GM23248 (cell line): ENCODE measurements at places on chromosomes 1 and 21.

DNA sequence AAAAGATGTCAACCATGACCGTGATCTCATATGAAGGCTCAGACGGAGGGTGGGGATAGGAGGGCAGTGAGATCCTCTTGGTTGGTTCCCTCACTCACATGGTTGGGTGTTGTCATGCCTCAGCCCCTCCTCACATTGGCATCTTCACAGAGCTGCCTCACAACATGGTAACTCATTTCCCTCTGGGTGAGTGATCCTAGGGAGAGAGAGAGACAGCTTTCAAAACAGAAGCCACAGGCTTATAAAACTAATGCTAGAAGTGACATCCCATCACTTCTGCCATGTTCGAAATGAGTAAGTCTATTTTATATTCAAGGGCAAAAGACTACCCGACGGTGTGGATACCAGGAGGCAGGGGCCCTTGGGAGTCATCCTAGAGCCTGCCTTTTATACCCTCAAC is 145.5 kb downstream of the SPATA17 start:
- no peak overlapping the region for H3K27ac ChIP-seq
- DNase-seq, result no peak

GRCh38 chr1:8145545-8146202 is 119.6 kb upstream of the ERRFI1 start:
- H3K27ac ChIP-seq, result no peak overlapping the region
- no peaks in the 10 kb centered on the region for H3K36me3 ChIP-seq
- no peak overlapping the region for H3K4me3 ChIP-seq
- no peaks in the 10 kb centered on the region for H3K27me3 ChIP-seq

GRCh38 chr1:20430355-20431175 is 55.4 kb downstream of the CAMK2N1 start:
- H3K4me3 ChIP-seq, result no peak overlapping the region
- H3K4me1 ChIP-seq, result peaks cover 11% of the 10 kb centered on the region
- H3K27ac ChIP-seq, result no peak overlapping the region
- H3K36me3 ChIP-seq, result no peaks in the 10 kb centered on the region
- peak; percentile 46 for DNase-seq
- 0 out of 2 replicates have a peak, but pooled peaks cover 4% of the 10 kb centered on the region for H3K27me3 ChIP-seq

GRCh38 chr1:206486995-206487788 is 16.9 kb downstream of the IKBKE start:
- H3K4me1 ChIP-seq, result no peaks in the 10 kb centered on the region
- peaks cover 14% of the 10 kb centered on the region; the same call in 1 of the 2 replicates for H3K36me3 ChIP-seq
- H3K27me3 ChIP-seq, result no peaks in the 10 kb centered on the region

DNA sequence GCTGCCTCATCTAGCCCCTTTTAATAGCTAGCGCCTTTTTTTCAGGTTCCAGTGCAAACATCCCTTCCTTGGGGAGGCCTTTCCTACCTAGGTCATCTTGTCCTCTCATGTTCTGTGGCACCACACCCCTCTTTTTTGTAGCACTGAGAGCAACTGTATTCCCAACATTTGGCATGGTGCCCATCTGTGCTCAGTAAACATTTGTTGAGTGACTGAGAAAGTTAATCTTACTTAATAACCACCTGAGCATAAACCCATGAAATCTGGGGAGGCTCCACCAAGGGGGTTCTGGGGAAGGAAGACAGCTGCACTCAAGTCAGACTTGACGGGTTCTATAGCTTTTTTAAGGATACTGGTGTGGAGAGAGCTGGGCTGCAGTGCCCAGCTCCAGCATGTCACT is 90.0 kb downstream of the NOS1AP start:
- H3K36me3 ChIP-seq, result no peaks in the 10 kb centered on the region
- H3K27me3 ChIP-seq, result no peaks in the 10 kb centered on the region
- H3K4me1 ChIP-seq, result no peaks in the 10 kb centered on the region
- no peak for DNase-seq

- peaks cover 10% of the 10 kb centered on the region for H3K4me1 ChIP-seq
- no peak overlapping the region for H3K27ac ChIP-seq
- H3K4me3 ChIP-seq, result no peak overlapping the region
These were observed 204.6 kb downstream of the GABPA start for GRCh38 chr21:25939396-25939761.

- no peak overlapping the region for H3K4me3 ChIP-seq
- H3K27ac ChIP-seq, result peak overlapping the region; percentile 93
- DNase-seq, result peak; percentile 95
- no peaks in the 10 kb centered on the region for H3K27me3 ChIP-seq
- H3K36me3 ChIP-seq, result no peaks in the 10 kb centered on the region
These were observed 39.5 kb downstream of the EPHB2 start for GRCh38 chr1:22749919-22750684.

GRCh38 chr1:10950316-10951172 is 61.9 kb upstream of the TARDBP start:
- H3K27me3 ChIP-seq, result peaks cover 14% of the 10 kb centered on the region
- no peak overlapping the region for H3K27ac ChIP-seq
- no peaks in the 10 kb centered on the region for H3K4me1 ChIP-seq
- no peak overlapping the region for H3K4me3 ChIP-seq
- peak; percentile 26 for DNase-seq

- no peaks in the 10 kb centered on the region for H3K27me3 ChIP-seq
- peak; percentile 12 for DNase-seq
- H3K27ac ChIP-seq, result no peak overlapping the region
- no peaks in the 10 kb centered on the region for H3K36me3 ChIP-seq
These were observed 834.0 kb downstream of the USP25 start for GRCh38 chr21:16563795-16564194.

DNA sequence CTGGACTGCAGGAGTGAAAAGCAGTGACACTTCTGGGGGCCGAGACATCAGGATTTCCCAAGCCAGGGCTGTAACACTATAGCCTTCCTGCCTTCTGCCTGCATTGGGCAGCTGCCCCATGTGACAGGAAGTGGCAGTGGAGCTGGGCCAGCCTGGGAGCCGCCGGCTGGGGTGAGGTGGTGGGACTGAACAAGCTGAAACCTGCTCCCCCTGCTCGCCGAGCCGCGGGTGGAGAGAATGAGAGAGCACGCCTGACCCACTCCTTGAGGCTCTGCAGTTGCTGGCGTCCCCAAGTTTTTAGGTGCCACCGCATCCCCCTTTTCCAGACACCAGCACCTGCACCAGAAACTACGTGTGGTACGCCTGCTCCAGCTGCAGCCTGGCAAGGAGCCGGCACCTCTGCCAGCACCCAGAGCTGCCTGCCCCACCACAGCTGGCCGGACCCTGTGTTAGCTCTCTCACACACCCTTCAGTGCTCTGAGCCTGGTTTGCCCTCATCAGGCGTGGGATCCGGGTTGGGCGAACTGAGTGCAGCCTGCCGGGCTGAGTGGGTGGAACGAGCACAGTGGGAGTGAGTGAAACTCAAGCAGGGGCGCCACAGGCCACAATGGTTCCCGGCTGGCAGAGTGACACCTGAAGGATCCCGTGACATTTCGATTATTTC is 119.4 kb downstream of the AKT3 start:
- H3K27me3 ChIP-seq, result no peaks in the 10 kb centered on the region
- H3K36me3 ChIP-seq, result no peaks in the 10 kb centered on the region

DNA sequence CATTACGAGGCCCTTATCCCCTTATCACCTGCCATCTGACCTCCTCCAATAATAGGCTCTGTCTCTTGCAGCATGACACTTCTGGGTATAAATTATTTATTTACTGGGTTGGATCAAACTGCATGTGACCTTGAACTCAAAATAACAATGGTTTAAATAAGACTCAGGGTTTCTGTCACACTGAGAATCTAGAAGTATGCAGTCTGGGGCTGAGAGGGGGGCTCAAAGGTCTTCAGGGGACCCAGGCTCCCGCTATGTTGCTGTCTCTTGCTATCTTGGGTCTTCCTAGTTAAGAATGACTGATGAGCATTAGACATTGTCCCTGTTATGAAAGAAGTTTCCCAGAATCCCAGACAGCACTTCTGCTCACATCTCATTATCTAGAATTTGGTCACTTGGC is 133.5 kb downstream of the URB2 start:
- no peak for DNase-seq
- H3K4me3 ChIP-seq, result no peak overlapping the region
- H3K36me3 ChIP-seq, result no peaks in the 10 kb centered on the region
- H3K27ac ChIP-seq, result peak overlapping the region; percentile 78; the same call in 1 of the 2 replicates
- peaks cover 36% of the 10 kb centered on the region for H3K4me1 ChIP-seq

DNA sequence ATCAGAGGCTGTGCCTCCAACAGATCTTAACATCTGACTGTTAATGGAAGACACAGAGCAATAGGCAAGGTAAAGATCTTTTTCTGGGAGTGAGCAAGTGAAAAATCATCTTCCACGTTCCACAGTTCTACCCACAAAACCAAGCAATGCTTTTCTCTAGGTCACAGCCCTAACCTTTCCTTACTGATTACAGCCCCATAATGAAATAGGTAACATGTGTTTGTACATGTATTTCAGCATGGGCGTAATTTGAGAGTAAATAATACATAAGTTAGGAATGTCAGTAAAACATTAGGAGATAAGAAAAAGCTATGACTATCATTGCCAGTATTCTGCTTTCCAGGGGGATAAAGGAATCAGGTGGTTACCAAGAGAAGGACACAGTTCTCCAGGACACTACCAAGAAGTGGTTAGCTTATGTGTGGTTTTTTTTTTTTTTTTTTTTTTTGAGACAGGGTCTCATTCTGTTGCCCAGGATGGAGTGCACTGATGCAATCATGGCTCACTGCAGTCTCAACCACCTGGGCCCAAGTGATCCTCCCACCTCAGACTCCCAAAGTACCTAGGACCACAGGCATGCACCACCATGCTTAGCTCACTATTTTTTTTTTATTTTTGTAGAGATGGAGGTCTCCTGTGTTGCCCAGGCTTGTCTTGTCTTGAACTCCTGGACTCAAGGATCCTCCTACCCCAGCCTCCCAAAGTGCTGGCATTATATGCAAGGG is 72.0 kb downstream of the DAP3 start:
- no peak for DNase-seq
- no peaks in the 10 kb centered on the region for H3K27me3 ChIP-seq
- no peak overlapping the region for H3K27ac ChIP-seq
- H3K36me3 ChIP-seq, result peaks cover 37% of the 10 kb centered on the region
- H3K4me3 ChIP-seq, result no peak overlapping the region
- H3K4me1 ChIP-seq, result peaks cover 18% of the 10 kb centered on the region

- no peak overlapping the region for H3K27ac ChIP-seq
- no peaks in the 10 kb centered on the region for H3K4me1 ChIP-seq
- H3K27me3 ChIP-seq, result no peaks in the 10 kb centered on the region
These were observed 340.4 kb upstream of the VAMP3 start for GRCh38 chr1:7430691-7431090.

DNA sequence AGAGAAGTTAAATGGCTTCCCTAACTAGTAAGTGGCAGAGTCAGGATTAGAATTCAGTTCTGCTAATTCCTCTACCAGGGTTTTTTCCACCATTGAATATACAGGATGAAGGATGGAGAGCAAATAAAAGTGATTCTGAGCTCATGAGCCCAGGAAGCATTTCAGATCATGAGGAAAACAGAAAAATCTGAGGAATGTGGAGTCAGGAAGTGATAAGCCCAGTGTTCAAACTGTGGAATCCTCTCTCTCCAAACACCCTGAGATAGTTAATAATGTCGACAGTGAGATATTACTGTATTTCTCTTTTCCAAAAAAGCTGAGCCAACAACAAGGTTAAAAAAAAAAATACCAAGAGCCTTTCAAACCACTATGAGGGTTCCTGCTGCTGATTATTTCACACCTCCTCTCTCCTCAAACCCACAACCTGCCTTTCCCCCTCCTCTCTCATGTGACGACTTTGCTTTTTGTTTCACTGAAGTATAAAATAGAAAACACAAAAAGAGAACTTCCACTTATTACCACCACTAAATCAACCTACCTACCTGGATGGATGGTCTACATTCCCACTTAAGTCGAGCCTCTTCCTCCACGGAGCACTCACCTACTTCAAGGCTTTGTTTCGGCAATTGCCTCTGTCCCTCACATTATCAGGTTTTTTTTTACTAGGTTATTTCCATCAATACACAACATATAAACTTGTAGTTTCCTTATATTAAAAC is 8.9 kb downstream of the SLAMF1 start:
- no peak for DNase-seq
- H3K27me3 ChIP-seq, result no peaks in the 10 kb centered on the region
- H3K4me3 ChIP-seq, result no peak overlapping the region

DNA sequence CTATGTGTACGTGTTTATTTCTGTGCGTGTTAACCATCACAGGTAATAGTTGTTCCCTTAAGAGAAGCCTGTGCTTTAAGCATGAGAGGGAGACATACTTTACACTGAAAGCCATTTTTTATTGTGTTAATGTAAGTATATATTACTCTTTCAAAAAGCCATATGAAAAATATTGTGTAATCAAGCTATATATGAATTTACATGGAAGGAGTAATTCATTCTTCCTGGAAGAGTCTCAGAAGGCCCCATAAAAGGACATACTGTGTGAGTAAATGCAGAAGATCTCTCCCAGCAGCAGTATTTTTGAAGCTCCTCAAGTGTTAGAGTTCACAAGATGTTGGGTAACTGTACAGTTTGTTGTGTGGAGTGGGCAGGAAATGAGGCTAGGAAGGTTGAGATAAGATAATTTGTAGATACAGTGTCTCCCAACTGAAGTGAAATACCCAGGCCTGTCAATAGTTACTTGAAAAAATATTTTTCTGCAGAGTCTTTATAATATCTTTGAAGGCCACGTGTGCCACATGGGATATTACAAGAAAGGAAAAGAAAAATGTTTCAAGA is 138.3 kb downstream of the PTGER3 start:
- H3K4me1 ChIP-seq, result no peaks in the 10 kb centered on the region
- H3K4me3 ChIP-seq, result no peak overlapping the region
- no peaks in the 10 kb centered on the region for H3K36me3 ChIP-seq
- no peaks in the 10 kb centered on the region for H3K27me3 ChIP-seq
- no peak overlapping the region for H3K27ac ChIP-seq

- no peak overlapping the region for H3K4me3 ChIP-seq
- DNase-seq, result no peak
- H3K4me1 ChIP-seq, result no peaks in the 10 kb centered on the region
- no peak overlapping the region for H3K27ac ChIP-seq
These were observed 54.9 kb downstream of the PATJ start for GRCh38 chr1:61797045-61797755.

DNA sequence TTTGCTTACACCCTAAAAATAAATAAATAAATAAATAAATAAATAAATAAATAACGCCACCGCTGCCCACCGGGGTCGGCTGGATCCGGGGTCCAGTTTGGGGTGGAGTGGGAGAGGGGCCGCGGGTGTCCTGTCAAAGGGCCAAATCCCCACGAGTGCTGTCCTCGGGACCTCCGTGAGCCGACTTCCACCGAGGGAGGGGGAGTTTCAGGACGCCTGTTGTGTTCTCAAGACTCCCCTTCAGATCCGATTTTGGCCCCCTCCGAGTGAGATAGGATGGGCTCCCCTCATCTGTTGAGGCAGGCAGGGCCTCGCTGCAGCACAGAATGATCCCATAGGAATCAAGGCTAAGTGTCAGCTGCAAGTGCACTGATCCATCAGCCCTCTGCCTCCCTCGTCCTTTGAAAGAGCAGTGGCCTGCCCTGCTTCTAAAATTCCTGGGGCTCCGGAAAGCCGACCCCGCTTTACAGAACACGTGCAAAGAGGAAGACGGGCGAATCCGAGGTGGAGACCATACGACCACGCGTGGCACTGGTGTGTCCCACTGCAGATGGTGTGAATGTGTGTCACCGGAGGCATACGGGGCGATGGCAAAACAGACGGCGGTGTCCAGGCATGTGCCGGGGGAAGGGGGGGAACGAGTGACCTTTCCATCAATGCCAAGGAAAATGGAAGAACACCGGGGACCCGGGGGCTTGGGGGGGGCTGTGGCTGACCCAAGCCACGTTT is 3880.5 kb downstream of the SRGAP2C start:
- no peaks in the 10 kb centered on the region for H3K4me1 ChIP-seq
- no peak overlapping the region for H3K4me3 ChIP-seq
- no peak overlapping the region for H3K27ac ChIP-seq
